ENCODE measurements at places on chromosomes 2 and 18. TPM values are rescaled to one million over a fixed set of nuclear protein-coding genes. Genes with fewer than 3 reads are reported as not detected.

Gene SPATA3
- 0.35 TPM for total RNA-seq

Gene CRYBA2
- not detected for total RNA-seq

Gene PAX3
- total RNA-seq, result not detected

DNA sequence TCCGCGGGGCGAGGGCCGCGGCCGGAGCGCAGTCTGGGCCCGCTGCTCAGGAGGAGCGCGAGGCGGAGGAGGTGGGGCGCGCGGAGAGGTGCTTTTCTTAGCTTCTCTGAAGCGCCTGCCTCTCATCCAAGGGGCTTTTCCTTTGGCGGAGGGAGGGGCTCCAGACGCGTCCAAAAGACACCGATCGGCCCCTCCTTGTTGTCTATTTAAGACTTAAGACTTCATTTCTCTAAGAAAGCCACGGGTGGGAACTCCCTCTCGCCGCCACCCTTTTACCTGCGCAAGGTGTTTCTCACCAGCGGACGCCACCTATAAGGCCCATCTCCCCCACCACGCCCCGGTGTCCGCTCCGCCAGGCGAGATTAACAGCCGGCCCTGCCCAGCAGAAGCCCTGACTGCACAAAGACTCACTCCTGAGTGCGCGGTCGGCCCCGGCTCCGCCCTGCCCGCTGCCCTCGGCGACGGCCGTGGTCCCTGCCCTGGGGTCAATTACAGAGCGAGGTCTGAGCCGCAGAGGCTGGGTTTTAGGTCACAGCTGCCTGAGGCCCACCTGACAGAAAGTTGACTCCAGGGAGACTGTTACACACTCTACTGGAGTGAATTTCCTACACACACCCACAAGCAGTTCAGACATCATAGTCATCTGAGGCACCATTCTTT is at the start of gene DSC2:
Gene DSC2 (minus strand): TSS at position 397 of the 660 bp plus-strand sequence. CDS start 450 bp downstream, outside the sequence.
- no peak for DNase-seq

Gene UGT1A1
- total RNA-seq, result not detected

GRCh38 chr2:105143467-105144151 is 97.9 kb upstream of the GPR45 start:
- DNase-seq, result peak; percentile 31

DNA sequence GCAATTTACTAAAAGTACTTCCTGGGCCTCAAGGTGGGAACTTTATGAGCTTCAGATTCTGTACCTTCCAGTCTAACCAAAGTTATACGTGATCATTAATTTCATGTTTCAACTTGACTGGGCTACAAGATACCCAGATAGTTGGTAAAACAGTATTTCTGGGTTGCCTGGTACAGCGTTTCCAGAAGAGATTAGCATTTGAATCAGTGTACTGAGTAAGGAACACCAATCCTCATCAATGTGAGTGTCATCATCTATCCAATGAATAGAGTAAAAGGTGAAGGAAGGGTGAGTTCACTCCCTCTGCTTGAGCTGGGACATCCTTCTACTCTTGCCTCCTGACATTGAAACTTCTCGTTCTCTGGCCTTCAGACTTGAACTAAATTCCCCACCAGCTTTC is 274.5 kb upstream of the ID2 start:
- DNase-seq, result no peak

GRCh38 chr2:88074854-88075292 is 7.2 kb downstream of the SMYD1 start:
- DNase-seq, result no peak

DNA sequence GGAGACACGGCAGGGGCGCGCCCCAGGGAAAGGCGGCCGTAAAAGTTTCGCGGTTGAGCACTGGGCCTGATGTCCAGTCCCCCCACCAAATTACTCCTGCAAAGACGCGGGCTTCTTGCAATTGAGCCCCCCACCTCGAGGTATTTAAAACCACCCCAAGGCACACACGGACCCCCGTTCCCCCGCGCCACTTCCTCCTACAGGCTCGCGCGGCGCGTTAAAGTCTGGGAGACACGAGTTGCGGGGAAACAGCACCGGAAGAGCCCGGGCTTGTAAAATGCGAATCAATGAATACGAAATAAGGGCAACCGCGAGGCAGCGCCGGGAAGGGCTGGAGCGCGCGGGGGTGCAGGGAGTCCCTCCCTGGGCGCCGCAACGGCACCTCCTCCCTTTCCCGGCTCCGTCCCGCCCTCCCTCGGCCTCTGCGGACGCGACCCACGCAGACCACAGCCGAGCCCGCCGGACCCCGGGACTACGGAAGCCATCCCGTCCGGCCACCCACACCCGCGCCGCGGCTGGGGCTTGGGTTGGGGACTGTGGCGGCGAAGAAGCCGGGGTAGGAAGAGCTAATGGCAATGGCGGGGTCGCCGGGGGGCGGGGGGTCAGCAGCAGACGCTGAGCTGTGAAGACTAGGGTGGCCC is 918 bp upstream of the NETO1 start:
- no peak for DNase-seq

- no peak for DNase-seq
Observed at GRCh38 chr2:227406177-227407031, 18.7 kb upstream of the SCYGR1 start.

DNA sequence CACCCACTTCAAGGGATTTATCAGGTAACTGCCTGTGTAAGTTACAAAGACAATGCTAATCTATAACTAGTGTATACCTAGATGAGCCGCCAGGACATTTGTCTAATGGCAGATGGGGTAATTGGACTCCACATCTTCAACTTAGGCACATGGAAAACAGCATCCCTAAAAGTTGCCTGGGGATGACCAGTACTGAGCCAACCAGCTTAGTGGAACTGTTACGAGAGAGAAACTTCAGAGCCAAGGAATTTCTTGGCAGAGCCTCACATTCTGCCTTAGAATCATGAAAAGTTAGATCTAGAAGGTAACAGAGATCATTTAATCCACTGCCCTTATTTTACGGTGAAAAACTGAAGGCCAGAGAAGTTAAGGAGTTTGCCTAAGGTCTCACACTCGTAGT is 15.5 kb upstream of the CLASP1 start:
- DNase-seq, result no peak

DNA sequence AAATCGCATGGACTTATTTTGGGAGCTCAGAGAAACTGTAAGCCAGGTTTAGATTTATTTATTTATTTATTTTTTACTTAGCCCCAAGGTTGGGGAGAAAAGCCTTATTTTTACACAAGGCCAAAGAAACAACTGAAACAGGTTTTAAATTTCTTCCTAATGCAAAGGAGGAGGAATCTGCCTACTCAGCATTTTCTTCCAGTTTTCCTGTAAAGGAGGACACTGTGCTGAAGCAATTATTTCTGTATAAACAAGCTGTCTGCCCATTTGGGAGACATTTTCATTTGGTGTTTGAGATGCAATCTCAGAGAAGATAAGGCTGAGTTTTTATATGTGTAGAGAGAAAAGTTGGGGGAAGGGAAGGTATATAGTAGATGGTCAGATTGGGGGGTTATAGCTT is 125.0 kb downstream of the ETAA1 start:
- no peak for DNase-seq

Gene IKZF2
- 6.0 TPM for total RNA-seq

DNA sequence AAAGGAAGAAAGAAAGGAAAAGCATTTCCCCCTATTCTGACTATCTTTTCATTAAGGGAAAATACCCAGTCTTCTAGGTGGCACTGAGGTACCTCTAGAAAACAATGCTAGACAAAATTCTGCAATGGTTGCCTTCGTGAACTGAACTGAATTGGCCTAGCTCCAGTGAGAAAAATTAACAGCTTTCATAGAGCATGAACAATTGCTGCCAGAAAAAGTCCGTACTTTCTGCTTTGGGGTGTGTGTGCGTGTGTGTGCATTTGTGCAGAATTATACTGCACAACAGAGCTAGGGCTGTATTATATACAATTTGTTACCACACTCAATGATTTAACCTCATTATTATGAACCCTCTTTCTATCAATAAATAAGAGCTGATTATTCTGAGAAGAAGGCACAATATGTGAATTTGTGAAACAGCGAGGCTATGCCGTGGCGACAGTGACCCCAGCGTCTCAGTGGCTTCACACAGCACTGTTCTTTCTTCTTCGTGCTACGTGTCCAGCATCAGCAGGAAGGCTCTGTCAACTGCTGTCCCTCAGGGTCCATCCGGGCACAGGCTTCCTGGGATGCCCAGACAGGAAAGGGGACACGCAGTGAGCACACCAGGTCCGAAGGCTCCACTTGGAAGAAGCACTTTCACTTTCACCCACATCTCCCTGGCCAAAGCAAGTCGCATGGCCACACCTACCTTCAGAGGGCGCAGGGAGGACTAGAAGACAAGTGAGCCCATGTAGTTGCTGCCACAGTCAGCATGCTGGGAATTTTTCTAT is 47.5 kb downstream of the PTGR3 start:
- no peak for DNase-seq

- DNase-seq, result no peak
Observed at GRCh38 chr18:31101183-31102024, 817 bp downstream of the DSC2 start.

GRCh38 chr2:7237466-7237865 is 320.3 kb downstream of the RNF144A start:
- no peak for DNase-seq

DNA sequence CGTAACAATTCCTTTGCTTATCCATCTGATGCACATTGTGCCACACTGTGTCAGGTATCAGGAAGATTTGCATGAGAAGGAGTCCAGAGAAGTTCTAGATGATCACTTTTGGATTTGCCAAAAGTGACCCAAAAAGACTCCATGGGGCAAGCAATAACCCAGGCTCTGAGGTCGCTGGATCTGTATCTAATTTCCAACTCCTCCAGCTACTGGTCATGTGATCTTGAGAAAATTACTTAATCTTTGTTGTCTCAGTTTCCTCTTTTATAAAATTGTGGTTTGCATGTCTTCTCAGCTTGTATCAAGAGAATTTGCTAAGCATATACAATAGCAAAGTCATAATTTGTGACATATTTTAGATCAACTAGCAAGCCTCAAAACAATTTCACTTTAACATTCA is 61.3 kb upstream of the ITGA4 start:
- DNase-seq, result no peak

Gene COL6A3
- total RNA-seq, result 1.3 TPM

Gene GULP1
- total RNA-seq, result not detected

DNA sequence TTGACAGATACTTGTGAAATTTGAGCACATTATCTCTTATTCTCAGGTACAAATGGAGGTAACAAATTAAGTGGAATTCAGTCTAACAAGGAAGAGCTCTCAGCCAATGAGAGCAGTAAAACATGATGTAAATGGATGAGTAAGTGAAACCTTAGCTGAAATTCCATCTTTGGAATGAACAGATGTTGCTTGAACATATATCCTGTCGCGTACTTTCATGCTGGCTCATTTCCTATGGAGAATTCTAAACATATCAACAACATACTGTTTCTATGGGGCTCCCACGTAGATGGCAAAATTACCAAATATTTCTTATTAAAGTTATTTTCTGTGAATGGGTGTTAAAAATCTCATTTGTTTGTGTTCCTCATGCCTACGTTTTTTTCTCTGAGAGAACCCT is 256.3 kb upstream of the LINC00305 start:
- no peak for DNase-seq

DNA sequence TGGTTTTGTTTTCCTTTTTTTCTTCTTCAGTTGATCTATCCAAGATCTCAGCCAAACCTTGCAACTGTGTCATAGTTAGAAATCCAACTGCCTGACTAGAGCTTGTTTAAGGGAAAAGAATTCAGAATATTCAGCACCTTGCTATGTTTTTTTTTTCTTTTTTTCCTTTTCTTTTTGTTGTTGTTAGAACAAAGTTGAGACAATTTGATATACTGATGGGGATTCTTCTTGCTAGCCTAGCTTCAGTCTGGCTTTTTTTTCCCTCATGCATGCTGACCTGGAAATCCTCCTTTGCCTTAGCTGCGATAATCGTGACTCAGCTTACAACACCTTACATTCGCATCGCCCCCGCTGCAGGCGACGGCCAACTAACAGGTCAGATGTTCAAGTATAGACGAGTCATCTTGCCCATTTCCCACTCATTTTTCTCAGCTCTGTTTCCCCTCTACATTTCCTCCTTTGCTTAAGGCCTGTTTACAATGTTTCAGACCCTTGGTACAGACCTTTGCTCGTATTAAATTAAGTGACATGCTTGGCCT is 487.2 kb upstream of the RAB12 start:
- no peak for DNase-seq

- no peak for DNase-seq
Observed at GRCh38 chr2:241461693-241462677, 46.4 kb downstream of the STK25 start.

DNA sequence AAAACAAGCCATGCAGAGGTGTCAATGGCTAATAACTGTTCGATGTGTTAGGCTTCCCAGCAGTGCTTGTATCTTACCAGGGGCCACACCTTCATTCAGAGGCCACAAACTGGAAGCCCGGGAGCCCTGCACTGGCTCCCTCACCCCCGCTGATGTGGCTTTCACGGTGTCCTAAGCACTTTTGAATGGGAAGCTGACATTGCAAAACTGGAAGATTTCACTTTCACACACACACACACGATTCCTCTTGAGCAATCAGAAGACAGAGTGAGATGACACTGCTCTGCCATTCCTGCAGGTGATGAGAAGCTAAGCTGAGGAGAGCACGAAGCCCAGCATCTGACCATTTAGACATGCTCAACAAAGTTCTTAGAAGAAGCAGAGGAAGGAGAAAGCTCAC is 8.6 kb upstream of the ZNF407 start:
- DNase-seq, result no peak

- DNase-seq, result no peak
Observed at GRCh38 chr2:213248637-213249036, 35.6 kb upstream of the SPAG16 start.

Gene RGPD3
- total RNA-seq, result 0.05 TPM

DNA sequence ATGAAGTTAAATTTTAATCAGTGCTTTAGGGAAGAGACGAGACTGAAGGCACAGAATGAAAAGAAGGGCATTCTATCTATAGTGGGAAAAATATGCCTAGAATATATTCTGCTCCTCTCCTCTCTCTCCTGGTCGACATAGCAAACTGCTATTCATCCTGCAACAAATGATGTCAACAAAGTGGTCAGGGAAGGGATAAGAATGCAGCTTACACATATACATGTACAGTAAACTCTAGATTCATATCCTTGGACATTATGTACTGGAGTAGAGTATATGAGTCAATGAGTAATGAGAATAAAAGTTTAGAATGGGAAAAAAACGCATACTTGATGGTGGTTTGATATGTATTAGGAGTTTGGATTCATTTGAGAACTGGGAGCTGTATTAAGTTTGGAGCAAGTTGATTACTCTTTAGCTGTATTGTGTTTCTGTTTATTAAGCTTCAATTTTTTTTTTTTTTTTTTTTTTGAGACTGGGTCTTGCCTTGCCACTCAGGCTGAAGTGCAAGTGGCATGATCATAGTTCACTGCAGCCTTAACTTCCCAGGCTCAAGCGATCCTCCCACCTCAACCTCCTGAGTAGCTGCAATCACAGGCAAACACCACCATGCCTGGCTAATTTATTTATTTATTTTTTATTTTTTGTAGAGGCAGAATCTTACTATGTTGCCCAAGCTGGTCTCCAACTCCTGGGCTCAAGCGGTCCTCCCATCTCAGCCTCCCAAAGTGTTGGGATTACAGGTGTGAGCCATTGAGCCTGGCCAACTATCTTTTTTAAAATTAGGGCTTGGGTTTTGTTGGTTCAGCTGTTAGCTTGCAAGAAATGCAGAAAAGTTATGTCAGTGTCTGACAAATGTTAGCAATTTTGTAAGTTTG is 53.8 kb downstream of the STAT1 start:
- no peak for DNase-seq

- no peak for DNase-seq
Observed at GRCh38 chr2:101197814-101198213, 46.6 kb upstream of the TBC1D8 start.

- DNase-seq, result no peak
Observed at GRCh38 chr2:147554521-147555107, 290.2 kb upstream of the ACVR2A start.

All from activated CD4-positive, alpha-beta memory T cell treated with anti-CD3 and anti-CD28 coated beads, Interleukin-2, amount 10 ng/mL, durations not matched to agents 7 days and 5 days (primary cell).